ENCODE measurements at places on chromosomes 7 and 10.

DNA sequence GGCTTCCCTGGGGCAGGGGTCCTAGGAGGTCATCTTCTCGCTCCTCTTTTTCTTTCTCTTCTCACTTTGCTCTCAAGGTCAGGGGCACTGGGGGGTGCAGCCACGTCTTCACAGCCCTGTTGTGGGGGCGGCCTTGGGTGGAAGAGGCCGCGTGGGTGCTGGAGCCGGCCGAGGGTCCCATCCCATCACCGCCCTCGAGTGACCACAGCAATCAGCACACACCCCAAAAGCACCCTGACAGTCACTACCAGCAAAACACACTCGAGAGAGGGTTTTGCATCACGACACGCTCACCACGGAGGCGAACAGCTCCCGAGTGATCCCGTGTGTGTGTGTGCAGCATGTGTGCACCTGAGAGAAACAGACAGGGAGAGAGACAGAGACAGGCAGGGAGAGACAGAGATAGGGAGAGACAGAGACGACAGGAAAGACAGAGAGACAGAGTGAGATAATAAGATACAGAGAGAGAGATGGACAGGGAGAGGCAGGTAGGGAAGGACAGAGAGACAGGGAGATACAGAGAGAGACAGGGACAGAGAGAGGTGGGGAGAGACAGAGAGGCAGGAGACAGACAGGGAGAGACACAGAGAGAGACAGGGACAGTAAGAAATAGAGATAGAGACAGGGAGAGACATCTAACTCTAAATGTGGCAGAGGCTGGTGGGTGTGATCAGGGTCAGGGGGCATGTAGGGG is 100.9 kb downstream of the WDR37 start:
- no peak for DNase-seq

DNA sequence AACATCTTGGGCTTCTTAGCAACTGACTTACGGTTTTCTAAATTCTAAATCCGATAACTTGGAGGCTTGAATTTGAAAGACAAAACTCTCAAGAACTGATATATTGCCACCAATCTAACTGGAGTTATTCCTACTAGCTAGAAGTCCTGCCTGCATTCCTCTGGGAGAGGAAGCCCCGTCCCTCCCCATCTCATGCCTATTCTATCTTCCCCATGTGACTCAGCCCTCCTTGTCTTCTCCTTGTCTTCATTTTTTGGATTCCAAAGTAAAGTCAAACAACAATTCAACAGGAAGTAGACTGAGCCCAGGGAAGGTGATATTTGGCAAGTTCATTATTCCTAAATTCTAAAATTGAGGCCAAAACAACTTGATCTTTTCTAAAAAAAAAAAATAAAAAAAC is 587.7 kb downstream of the KCNMA1 start:
- no peak for DNase-seq

- DNase-seq: no peak
Measured at GRCh38 chr7:147535701-147536111, 1054.9 kb upstream of the C7orf33 start.

DNA sequence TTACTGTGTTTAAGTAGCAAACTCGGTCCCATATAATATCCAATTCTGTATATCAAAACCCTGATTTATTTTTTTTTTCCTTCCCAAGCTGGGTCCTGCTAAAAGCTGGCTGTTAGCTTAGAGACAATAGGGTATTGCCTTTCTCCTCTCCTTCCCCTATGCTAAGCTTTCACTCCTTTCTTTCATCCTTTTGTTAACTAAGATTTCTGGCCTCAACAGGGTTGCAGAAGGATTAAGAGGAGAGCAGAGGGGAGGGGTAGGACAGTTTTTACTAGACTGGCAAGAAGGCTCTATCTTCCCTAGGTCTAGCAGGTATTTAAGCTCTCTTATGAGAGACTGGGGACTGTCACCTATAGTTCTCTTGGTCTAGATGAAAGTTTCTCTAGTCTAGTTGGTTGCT is 229.2 kb downstream of the KCND2 start:
- no peak for DNase-seq

DNA sequence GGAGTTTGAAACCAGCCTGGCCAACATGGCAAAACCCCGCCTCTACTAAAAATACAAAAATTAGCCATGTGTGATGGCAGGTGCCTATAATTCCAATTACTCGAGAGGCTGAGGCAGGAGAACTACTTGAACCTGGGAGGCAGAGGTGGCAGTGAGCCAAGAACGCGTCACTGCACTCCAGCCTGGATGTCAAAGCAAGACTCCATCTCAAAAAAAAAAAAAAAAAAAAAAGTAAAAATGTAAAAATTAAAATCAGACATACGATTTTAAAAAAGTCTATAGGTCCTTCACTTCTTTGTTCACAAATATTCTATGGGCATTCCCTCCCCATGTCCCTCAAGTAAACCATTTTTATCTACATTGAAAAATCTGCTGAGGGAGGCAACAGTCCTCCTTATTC is 34.9 kb upstream of the TLL2 start:
- no peak for DNase-seq

- no peak for DNase-seq
Measured at GRCh38 chr7:109637428-109637990, 1067.8 kb downstream of the DNAJB9 start.

DNA sequence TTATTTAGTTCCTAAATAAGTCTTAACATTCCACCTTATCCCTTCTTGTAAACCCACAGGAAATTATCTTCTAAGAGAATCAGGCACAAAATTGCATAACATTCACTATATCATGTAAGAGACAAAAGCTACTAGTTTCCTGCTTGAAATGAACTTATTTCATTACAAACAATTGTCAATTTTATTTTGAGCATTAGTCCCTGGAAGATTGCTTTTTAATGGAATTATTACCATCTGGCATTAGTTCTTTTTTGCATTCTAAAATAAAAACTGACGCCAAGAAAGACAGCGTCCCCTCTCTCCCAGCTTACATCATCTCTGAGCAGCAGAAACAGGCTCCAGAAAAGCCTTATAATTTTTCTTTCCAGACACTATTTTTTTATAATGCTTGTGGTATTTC is 121.8 kb downstream of the NOC3L start:
- no peak for DNase-seq

Measured in activated T-cell treated with anti-CD3 and anti-CD28 coated beads, Interleukin-2, amount 50 U/mL, for 48 hours (primary cell).